ENCODE measurements at places on chromosomes 4 and X. TPM values are rescaled to one million over a fixed set of nuclear protein-coding genes. Genes with fewer than 3 reads are reported as not detected.

The ELK1 gene
- 15.1 TPM for total RNA-seq

The DGKK gene
- not detected for total RNA-seq

The LRCH2 gene
- total RNA-seq, result 11.6 TPM

The TRIM60 gene
- total RNA-seq, result not detected

The VCX3A gene
- not detected for total RNA-seq

The MAML3 gene
- 6.5 TPM for total RNA-seq

The PRR32 gene
- not detected for total RNA-seq

The VGLL1 gene
- not detected for total RNA-seq

The CLDN22 gene
- not detected for total RNA-seq

The CCDC160 gene
- total RNA-seq, result not detected

The PABPC1L2A gene
- not detected for total RNA-seq

The ZMAT1 gene
- total RNA-seq, result 23.1 TPM

The SMAD1 gene
- total RNA-seq, result 29.7 TPM

The DAPP1 gene
- total RNA-seq, result 47.0 TPM

The DCAF16 gene
- total RNA-seq, result 20.4 TPM

The ARMCX2 gene
- total RNA-seq, result 0.53 TPM

The MAGEE1 gene
- not detected for total RNA-seq

The BMPR1B gene
- not detected for total RNA-seq

The NAP1L3 gene
- total RNA-seq, result 0.83 TPM

The PNMA6A gene
- not detected for total RNA-seq

The MAGEE2 gene
- not detected for total RNA-seq

The TDO2 gene
- not detected for total RNA-seq

All from Peyer's patch (tissue), 4 donors.